NCI-H82 (cell line): ENCODE measurements at places on chromosomes 7 and 10.

DNA sequence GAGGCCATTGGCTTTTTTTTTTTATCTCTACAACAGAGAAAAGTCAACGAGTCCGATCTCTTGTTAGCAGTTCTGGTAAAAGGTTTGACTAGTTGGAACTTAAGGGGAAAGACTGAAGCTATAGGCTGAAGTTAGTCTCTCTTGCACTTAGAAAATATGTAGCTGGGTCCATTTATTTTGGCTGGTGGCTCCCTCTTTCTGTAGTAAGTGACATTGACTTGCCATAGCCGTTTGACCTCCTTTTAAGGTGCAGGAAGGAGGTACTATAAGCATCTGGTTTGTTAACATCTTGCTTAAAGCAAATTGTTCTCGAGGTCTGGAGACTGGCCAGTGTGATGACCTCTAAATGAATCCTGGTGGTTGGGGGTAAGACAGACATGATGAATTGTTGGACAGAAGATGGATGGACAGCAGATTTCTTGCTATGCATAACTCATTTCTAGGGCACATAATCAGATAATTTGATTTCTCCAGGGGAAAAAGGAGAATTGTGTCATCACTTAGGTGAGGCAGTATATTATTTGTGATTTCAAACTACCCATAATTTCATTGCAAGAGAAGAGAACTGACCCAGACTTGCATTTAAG is 356.3 kb upstream of the GALNT17 start:
- DNase-seq = peak; percentile 15

DNA sequence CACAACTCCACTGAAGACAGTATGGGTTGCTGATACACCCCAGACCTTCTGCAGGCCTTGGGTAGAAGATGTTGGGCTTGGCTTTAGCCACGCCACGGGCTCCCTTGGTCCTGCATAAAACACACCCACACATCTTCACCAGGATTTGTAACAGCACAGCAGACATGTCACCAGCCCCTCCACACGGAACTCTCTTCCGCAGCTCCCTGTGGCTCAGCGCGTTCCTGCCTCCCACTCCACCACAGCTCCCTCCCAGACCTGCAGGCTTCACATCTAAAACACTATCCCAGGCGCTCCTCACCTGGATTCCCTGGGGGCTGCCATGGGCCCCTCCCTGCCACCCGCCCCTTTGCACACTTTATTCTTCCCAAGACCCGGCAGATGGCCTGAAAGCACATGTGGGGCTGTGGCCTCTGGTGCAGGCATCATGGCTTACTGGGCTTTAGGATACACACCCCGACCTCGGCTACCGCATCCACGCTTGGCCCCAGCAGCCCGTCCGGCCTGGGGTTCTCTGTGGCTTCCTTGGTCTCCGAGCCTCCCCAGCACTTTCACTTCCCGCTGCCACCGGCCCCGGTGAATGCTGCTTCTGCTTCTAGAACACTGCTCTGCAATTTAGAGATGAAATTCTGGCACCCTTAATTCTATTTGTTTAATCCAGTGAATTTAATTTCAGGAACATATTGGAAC is 432.9 kb downstream of the DNAJB6 start:
- no peak for DNase-seq

- DNase-seq = no peak
These were observed 19.5 kb downstream of the TAX1BP1 start for GRCh38 chr7:27759491-27759890.

GRCh38 chr10:35265435-35265834 is 70.9 kb upstream of the CCNY start:
- DNase-seq = no peak

GRCh38 chr10:11430421-11431215 is 180.8 kb downstream of the USP6NL start:
- no peak for DNase-seq

DNA sequence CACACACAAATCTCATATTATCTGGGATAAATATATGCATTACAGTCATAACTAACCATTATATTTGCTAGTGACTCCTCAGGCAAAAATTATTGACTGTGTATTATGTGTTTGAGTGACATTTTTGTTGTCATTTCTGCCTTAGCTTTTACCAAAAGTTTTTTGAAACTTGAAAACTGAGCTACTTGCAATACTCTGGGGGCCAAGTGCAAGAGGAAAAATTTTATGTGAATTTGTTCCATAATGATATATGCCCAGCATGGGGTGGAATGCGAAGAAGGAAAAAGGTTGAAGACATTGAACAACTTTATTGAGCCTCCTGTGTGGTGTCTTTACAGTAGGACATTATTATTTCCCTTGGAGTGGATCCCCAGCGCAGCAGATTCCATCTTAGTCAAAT is 176.8 kb upstream of the FERD3L start:
- DNase-seq = no peak
